Activated naive CD4-positive, alpha-beta T cell (primary cell): ENCODE measurements at places on chromosomes 6 and 20.

DNA sequence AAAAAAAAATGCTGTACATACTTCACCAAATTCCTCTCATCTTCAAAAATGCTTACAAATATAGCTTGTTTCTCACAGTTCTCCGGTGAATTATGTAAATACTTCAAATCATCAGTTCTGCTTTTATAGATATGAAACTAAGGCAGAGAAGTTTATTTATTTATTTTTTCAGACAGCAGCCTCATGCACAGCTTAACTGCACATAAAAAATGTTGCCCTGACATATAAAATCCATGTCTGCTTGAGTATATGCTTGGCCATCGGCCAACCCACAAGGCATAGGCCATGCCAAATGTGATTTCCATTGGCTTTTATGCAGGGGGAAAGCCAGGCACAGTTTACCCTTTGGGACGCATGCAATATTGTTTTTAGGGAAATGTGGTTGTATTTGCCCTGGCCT is 57.3 kb upstream of the PHACTR2 start:
- DNase-seq, result no peak

DNA sequence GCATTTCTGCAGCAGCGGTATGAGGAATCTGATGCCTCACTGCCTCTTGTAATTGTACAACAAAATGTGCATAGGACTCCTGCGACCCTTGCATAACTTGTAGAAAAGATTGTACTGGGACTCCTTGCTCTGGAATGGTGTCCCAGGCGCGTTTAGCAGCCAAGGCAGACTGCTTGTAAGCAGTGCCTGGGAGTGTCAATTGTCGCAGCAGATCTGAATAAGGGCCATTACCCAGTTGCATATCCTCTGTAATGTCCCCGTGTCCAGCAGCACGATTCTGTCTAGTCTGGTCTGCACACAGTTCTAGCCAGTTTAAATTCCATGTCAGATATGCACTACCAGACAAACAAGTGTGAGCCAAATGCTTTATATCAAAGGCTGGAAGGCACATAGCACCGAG is 70.7 kb upstream of the BTN3A2 start:
- no peak for DNase-seq

DNA sequence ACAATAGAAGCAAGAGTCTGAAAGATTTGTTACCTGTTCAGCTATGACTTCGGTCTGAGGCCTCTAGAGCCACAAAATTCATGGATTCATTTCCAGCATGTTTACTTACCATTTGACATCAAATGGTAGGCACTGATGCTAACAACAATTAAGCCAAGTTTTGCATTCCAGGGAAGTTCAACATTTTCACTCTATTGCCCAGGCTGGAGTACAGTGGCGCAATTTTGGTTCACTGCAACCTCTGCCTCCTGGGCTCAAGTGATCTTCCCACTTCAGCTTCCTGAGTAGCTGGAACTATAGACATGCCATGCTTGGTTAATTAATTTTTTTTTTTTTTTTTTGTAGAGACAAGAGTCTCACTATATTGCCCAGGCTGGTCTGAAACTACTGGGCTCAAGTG is 114.1 kb upstream of the SGK1 start:
- no peak for DNase-seq

DNA sequence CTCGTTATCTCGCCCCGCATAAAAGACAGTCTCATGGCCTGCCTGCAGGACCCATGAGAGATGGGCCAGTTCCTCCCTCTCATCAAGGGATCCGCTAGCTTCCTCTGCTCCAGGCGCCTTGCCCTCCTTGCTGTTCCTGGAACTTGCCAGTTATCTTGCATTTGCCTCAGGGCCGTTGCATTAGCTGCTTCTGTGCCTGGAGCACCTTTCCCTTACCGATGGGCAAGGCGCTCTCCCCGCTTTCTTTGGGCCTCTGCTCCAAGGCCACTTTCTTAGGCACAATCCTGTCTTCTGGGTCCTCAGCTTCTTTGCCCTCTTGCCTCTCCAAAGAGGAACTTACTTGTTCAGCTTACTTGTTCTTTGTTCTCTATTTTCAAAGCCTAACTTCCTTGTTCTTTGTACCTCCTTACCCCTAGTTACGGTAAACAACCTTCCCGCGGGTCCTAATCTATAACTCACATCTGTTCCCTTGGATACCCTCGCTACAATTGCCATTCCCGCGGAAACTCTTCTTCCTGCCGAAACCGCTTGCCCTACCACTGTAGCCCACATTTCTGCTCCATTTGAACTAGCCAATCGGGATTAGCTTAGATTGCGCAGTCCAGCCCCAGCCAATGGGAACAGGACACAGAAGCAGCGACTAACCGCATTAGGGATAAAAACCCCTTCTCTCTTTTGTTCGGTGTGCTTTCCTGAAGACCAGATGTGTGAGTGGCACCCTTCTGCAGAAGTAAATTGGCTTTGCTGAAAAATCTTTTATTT is 887 bp upstream of the NSFL1C start:
- DNase-seq, result no peak

GRCh38 chr6:32168807-32169591 is 4.6 kb downstream of the EGFL8 start:
- DNase-seq, result no peak

DNA sequence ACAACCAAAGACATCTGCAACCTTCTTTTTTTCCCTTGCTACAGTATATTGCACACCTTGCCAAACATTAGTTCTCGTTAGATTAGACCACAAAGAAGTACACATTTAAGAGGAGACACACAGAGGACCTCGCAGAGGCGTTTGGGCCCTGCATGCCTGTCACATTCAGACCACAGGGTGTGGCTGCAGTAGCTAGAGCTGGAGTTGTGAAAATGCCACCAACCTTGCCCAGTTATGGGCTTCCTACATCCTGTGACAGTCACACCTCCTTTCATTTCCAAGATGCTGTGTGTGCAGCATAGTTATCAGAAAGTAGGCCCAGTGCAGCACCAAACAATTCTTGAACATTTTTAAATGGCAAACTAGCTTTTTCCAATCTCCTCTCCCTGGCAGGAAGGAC is 2.4 kb downstream of the SYNE1 start:
- DNase-seq, result no peak

DNA sequence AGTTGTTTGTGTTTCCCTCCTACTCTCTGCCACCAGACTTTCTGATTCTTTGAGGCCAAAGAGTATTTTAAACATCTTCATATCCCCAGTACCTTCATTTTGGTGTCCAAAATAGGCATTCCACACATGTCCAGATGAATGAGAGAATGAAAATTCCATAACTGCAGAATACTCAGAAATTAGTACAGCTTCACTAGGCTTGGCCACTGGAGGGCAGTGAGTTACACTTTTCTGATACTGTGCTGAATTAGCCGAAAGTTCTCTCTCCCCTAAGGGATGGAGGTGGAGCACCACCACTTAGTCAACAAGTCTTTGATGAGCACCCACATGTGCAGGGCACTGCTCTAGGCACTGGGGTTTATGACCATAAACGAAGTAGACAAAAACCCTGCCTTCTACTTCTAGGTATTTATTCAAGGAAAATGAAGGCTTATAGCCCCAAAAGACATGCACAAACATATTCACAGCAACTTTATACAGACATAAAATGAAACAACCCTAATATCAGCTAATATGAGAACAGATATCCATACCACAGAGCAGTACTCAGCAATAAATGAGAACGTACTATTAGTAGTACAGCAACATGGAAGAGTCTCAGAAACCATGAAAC is 46.1 kb upstream of the TMEM217 start:
- DNase-seq, result no peak

DNA sequence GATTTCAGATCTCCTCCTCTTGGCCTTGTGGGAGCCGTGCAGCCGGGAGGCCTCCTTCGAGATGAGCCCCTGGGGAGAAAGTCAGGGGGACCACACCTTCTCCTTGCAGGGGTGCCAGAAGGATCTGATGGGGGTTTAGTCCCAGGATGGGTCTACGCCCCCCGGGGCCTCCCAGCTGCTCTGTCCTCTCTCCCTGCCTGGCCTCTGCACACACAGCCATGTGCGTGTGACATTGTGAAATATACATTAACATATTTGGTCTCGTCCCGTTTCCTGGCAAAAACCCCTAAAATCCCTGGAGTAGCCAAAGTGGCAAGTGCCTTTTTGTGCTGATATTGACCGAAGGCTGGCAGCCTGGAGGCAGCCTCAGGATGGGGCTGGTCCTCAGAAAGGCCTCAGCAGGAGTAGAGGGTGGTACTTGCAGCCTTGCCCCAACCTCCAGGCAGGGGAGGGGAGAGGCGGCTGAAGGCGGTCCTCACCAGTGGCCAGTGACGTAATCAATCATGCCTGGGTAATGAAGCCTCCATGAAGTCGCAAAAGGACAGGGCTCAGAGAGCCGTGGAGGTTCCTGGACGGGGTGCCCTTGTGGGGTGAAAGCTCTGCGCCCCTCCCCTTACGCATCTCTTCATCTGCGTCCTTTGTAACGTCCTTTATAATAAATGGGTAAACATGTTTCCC is 5.1 kb upstream of the HELZ2 start:
- DNase-seq, result no peak

DNA sequence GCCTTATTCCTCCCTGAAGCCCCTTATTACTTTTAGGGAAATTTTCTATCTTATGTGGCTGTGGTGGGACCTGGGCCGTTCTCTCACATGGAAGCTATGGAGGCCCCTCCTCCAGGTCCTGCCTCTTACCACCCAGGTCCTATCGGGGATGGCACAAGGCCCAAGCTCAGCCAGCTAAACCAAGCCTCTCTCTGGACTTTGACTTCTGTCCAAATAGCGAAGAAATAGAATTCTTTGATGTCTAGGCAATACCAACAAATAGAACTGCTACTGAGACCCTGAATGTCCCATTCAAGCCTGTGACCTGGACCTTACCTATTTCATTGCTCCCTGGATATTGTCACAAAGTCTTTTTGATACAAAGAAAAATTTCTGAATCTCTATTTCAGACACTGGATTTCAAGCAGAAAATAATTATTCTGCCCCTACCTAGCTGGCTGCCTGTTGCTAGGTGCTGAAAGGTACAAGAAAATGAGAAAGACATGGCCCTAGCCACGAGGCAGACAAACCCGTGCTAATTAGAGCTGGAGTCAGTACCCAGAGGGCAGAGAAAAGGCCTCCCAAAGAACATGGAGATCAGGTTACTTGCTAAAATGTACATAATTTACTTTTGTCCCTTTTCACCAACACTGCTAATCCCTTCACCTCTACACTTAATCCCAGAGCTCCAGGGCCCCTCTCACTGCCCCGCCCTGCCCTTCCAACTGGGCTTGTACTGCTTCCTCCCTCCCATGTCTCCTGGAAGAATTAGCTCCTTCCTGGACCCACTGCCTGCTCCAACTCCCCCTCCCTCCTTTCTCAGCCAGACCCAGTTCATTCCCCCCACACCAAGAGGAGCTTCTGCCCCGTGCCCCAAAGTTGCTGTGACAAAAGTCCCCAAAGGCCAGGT is 15.5 kb upstream of the NNAT start:
- no peak for DNase-seq

- no peak for DNase-seq
Measured at GRCh38 chr20:44465001-44465560, 10.6 kb upstream of the TTPAL start.

DNA sequence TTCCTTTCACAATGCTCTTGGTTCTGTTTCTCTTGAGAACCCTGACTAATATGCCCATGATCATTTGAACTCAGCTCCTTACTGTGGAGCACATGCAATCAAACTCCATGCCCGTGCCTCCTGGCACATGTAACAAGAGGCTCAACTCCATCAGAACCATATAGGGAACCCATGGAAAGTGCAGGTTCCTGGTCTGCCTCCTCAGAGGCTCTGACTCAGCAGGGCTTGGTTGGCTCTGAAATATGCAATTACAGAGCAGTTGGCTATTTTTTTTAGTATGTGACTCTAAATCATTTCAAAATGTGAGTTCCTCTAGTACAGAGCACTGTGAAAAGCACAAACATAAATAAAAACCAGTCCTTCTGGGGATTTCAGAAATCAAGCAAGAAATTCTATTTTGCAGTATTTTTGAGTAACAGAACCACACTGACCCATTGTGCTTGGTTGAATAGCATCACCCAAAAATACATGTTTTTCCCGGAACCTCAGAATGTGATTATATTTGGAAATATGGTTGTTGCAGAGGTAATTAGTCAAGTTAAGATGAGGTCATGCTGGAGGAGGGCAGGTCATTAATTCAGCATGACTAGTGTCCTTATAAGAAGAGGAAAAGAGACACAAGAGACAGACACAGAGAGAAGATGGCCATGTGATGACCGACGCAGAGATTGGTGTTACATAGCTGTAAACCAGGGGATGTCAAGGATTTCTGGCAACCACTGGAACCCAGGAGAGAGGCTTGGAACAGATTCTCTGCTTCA is 13.2 kb upstream of the MAP3K4 start:
- DNase-seq, result no peak

DNA sequence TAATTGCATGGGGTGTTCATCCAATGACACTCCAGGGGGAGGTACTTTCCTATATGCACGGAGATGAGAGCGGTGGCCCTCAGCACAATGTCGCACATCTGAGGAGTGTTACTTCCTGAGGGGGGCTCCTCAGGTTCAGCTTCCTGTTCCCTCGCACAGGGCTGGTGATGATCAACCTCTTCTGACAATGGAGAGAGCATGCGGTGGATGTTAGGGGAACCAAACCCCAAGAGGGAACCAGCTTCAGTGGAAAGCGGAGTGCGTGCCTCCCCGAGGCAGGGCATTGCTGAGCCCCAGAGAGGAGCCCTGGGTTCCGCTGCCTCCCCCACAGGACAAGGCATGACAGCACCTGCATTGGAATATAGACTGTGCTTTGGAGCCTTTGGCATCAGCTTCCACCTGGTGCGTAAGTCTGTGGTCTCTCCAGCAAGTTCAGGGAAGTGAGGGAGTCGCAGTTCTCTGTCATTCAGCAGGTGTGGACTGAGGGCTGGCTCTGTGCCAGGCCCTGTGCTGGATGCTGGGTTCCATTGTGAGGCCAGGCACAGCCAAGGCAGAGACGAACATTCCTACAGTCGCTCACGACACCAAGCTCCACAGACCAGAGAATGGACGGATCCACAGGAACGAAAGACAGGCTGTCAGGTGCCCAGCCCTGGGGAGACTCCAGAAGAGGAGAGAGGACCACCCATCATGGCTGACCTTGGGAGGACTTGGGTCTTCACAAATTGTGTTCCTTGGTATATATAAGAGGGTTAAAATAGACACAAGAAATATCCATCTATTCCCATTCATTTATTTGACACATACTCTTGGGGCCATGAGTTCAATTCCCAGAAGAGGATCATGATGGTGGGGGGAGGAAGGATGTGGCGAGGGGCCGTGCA is 3.9 kb upstream of the ZNF831 start:
- no peak for DNase-seq

DNA sequence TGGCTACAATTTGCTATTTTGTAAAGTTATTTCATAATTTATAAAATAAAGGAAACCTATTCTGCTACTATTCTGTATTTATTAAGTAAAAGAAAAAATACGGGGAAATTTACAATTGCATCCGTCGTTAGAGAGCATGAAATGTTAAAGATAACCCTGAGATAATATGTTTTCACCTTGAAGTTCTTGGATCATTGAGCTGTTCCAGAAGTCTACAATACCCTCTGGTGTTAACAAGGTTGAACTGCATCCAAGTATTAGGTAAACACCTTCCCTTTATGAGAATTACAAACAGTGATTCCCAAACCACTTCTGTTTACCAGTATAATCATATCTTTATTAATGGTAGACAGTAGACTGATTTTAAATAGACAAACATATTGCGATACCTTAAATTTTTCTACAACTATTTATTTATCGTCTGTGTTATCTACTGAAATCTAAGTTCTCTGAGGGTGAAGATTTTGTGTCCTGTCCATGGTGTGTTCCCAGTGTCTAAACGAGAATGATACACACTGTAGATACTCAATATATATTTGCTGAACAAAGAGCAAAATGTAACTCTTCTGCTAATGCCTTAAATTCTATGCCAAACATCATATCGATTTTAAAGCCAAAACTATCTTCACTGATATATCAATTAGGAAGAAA is 28.2 kb downstream of the TBC1D32 start:
- no peak for DNase-seq
